NCI-H2081 treated with DMSO at 0.1 percent for 48 hours (cell line): ENCODE measurements at places on chromosomes 5 and 9.

DNA sequence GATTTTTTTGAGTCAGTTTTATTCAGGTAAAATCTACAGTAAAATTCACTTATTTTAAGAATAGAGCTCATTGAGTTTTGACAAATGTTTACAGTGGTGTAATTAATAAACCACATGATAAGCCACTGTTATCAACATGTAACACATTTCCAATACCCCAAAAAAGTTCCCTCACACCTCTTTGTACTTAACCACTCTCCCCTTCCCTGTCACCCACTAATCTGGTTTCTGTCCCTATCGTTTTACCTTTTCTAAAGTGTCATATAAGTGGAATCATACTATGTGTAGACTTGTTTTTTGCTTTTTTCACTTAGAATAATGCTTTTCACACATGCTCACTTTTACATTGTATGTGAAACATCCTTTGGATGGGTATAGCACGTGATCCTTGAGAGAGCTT lies 127.2 kb downstream of the KDM4C start:
- DNase-seq: no peak

DNA sequence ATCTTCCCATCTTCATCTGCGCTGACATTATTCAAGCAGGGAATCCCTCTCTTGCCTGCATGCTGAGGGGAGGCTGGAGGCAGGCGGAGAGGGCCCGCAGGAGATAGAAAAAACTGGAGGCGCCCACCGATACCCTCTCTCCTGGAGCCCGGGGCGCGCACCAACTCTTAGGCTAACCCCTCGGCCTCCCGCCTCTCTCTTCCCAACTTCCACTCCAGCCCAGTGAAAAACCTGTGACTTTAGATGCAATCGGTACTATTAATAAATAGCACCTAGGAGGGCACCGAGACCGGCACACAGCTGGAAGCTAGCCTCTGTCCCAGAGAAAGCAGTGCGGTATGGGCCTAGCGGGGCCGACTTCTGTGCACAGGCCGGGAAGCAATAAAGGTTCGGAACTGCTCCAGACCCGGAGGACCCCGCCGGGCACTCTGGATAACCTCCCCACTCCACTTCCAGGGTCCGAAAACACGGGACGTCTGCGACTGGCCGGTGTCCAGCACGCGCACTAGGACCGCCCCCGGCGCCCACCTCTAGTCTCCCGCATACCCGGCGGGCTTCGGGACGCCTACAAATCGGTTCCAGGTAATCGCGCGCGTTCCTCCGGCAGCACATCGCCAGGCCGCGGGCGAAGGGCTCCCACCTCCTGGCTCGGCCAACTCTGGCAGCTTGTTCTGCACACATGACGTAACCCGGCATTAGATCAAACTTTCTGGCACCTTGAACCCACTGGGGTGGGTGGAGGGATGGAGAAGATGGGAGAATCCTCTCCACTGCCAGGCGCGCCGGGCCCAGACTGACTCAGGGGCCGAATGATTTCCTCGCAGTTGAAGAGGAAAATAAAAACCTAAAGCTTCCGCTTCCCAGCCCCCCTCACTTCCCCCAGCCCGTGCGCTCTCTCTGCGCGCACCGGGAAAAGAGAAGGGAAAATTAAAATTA lies 1.4 kb downstream of the EFNA5 start:
- DNase-seq: no peak

DNA sequence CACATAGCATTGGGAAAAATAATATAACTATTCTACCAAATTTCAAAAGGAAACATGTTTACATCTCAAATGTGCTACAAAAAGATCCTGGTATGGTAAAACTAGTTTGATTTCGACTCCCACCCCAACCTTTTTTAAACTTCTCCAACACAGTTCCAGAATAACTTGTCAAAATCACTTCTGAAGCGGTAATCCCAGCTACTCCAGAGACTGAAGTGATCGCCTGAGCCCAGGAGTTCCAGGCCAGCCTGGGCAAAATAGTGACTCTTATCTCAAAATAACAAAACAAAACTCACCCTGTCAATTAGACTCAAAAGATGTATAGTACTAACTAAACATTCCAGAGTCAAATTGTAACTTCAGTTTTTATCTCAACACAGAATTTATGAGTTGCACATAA lies 71.3 kb upstream of the RNF38 start:
- DNase-seq: no peak

DNA sequence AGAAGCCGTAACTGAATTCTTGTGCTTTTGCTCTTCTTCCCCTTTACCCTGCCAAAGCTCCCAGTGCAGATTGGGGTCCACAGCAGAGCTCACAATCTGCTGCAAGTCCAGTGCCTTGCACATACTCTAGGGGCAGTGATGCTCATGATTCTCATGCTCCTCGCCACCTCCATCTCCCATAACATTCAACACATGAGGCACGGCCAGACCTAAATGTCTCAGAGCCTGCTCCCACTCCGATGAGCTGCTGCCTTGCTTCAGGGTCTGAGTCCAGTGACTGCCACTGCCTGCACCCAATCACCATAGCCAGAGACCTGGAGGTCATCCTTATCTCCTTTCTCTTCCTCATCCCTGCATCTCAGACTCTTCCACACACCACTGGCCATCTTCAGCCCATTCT lies 10.5 kb downstream of the CSF1R start:
- DNase-seq: no peak

GRCh38 chr5:59207401-59207800 lies 624.5 kb downstream of the RAB3C start:
- no peak for DNase-seq

DNA sequence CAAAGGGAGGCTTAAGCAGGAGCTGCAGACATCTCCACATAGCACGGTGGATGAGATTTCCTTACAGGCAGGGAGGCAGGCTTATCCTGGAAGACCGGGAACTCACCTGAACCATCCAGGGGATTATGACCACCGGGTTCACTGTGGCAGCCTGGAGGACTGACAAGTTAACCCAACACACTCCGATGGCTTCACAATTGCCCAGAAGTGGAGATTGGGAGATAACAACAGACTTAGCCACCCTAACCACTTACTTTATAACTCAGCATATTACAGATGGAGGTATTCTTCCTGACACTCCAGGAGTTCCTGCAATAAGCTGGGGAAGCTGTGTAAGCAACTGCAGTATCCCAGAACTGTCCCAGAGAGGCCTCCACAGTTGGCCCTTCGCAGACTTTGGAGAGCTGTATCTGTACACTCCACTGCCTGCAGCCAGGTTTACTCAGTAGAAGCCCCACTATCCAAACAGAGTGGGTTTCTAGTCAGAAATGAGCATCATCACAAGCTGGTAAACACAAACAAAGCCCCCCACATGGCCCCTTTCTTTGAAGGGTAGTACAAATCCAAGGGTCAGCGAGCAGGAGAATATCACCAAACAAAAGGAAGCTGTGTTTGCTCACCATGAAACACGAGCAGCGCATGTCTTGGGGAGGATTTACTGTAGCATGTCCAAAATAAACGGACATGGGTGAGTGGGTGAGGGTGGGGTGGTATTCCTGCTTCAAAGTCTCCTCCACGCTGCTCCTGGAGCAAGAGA lies 462.2 kb downstream of the RASEF start:
- no peak for DNase-seq

DNA sequence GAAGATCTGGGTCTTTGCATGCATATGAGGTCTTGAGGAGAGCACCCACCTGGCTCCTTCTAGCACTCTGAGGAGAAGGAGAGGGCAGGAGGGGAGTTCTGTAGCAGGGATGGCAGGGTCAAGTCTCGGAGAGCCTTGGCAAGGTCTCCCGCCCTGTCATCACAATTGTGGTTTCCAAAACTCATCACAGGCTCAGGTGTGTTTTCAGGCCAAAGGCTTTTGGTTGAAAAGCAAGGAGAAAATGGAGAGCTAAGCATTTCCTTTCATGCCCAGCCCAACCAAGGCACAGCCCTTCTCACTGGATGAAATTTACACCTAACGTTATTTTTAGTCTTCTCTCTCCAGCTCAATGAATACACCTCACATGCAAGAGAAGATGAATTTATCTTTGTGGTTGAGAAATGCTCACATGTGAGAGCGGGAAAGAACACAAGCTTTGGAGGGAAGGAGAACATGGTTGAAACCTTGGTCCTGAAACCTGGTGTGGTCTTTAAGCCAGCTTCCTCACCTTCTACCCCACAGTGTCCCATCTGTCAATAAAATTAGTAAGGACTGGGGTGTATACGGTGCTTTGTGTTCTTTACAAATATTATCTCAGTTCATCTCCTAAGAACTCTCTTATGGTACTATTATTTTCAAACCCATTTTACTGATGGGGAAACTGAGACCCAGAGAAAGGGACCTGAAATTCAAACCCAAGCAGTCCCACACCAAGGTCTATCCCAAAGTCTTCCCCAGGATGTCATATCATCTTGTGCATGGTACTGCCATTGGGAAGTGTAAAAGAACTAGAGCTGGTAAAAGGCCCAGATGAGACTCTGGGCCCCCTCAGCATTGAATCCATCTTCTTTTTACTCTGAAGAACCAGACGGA lies 47.8 kb upstream of the CPEB4 start:
- DNase-seq: no peak

DNA sequence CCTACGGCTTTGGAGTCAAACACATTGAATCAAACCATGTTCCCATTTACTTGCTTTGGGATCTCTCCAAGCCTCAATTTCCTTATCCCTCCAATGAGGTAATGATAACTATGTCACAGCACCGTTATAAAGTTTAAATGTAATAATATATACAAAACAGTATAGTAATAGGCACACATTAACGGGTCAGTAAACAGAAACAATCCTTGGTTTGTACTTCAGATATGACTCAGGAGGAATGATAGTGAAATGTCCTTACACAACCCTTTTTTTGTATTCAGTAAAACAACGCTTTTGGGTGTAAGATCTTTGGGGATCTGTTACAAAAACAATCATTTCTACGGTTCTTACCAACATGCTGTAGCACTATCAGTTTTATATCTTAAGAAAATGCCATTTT lies 178.5 kb upstream of the GNA14 start:
- DNase-seq: no peak

DNA sequence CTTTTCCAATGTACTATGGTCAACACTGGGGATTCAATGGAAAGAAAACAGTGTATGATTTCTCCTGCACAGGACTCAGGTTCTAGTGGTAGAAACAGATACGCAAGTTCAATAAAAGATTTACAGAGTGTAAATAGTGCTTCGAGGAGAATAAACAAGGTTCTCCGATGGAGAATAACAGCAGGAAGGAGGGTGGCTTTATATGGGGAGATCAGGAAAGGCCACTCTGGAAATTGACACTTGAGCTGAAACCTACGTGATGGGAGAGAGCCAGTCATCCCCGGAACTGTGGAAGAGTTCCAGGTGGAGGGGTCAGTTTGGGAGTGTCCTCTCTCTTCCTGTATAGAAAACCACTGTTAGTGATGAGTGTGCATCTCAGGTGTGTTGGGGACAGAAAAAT lies 65.9 kb downstream of the GARNL3 start:
- DNase-seq: no peak

GRCh38 chr5:18433336-18433735 lies 799.1 kb downstream of the TAF11L14 start:
- DNase-seq: no peak

- no peak for DNase-seq
These were observed 264.5 kb downstream of the TAF11L14 start for GRCh38 chr5:17898766-17899165.

GRCh38 chr9:37995961-37996818 lies 72.8 kb downstream of the SHB start:
- no peak for DNase-seq

GRCh38 chr9:96484521-96484931 lies 34.6 kb downstream of the HABP4 start:
- no peak for DNase-seq
